Fibroblast of villous mesenchyme (primary cell): ENCODE measurements at places on chromosomes 1 and 21. TPM values are rescaled to one million over a fixed set of nuclear protein-coding genes. Genes with fewer than 3 reads are reported as not detected.
A peak's percentile ranks its signal among the peaks of the same experiment; 100 is the strongest.

WNT3A gene
- total RNA-seq = not detected in 2 replicates

CIART gene
- total RNA-seq = 6.5 and 8.1 TPM in 2 replicates

GRCh38 chr21:35508139-35508888, 459.2 kb upstream of the RUNX1 start:
- peak; percentile 94 for DNase-seq

- DNase-seq = peak; percentile 68
Observed at GRCh38 chr1:67700692-67701410, 15.8 kb downstream of the GADD45A start.

GRCh38 chr1:12269351-12269750, 39.5 kb downstream of the VPS13D start:
- DNase-seq = no peak

- DNase-seq = no peak
Observed at GRCh38 chr1:118989006-118989815, 1.1 kb upstream of the TBX15 start.
